Adrenal gland (tissue), 19 donors: ENCODE measurements at places on chromosomes 13 and 19. TPM values are rescaled to one million over a fixed set of nuclear protein-coding genes. Genes with fewer than 3 reads are reported as not detected.

DNA sequence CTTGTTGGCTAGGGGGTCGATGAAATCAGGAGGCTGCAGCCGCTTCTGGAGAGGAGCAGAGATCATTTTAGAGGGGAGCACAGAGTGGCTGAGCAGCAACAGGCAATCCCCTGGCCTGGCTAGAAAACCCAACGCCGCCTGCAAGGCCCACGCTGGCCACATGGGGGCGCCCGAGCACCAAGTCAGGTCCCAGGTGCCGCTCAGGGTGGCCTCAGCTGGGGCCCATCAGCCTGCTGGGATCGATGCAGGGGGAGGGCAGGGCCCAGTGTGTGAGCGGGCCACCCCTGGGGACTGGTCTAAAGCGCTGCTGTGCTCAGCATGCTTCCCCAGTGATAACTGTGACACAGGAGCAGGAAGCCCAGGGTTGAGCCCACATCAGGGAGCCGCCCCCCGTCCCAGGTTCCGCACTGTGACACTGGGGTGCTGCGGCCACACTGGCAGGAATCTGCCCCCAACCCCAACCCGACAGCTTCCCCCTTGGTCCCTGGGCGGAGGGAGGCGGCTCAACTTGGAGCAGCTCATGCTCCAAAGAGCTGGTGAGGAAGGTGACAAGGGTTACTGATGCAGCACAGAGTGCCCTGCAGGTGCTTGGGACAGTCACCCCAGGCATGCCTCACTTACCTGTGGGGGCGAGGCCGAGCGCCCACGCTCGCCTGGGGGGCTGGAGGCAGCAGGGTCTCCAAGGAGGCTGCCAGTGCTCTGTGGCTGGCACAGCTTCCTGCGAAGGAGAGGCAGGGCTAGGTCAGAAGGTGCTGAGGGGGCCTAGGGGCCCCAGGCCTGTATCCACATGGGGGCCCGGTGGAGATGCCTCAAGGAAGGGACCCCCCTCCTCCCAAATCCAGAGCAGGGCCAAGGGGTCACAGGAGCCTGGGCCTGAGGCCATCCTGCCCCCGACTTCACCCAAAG, 13.3 kb upstream of the ISYNA1 start:
- DNase-seq = peak; percentile 95

- DNase-seq = peak; percentile 70
Measured at GRCh38 chr13:41694545-41695301, 237.4 kb downstream of the RGCC start.

DNA sequence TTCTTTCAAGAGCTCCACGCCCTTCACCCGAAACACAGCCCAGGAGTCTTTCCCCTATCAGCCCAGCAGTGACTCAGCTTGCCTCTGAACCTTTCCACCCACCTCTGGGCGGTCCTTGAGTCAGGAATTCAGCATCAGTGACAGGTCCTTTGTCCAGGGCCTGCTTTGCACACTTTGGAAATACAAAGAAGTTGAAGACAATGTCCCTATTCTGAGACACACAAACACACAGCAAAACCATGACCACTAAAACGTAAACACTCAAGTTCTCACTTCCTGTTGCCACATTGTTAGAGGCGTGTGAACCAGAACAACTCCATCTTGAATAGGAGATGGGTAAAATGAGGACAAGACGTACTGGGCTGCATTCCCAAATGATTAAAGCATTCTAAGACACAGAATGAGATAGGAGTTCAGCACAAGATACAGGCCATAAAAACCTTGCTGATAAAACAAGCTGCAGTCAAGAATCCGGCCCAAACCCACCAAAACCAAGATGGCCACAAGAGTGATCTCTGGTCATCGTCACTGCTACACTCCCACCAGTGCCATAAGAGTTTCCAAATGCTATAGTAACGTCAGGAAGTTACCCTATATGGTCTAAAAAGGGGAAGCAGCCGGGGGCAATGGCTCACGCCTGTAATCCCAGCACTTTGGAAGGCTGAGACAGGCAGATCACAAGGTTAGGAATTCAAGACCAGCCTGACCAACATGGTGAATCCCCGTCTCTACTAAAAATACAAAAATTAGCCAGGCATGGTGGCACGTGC, 49.2 kb upstream of the ATP12A start:
- DNase-seq = peak; percentile 64

The KLK5 gene
- total RNA-seq = not detected

- no peak for DNase-seq
Measured at GRCh38 chr19:42066075-42066754, 3.8 kb downstream of the GRIK5 start.

DNA sequence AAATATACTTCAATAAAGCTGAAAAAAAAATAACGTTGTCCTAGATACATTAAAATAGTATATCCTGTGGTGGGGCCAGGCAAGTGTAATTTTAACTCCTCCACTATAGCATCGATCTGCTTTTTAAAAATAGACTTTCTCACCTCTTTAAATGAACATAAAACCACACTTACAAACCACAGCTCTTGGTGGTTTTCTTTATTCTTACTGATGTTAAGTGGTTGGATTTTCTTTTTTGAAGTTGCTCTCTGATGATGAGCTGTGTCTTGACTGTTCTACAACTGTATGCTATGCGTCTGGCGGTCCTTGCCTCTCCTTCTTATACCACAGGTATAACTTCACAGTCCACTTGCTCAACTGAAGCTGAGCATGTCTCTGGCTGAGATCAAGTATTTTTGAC, 721.5 kb upstream of the KLHL1 start:
- no peak for DNase-seq
